ENCODE measurements at places on chromosomes 1 and 21. TPM values are rescaled to one million over a fixed set of nuclear protein-coding genes. Genes with fewer than 3 reads are reported as not detected.

The ITGB3BP gene
- 20.3 TPM for total RNA-seq

The NBPF3 gene
- 15.6 TPM for total RNA-seq

The CA6 gene
- total RNA-seq = not detected

The P3R3URF gene
- total RNA-seq = not detected

GRCh38 chr1:97898948-97899347, 21.9 kb downstream of the DPYD start:
- no peak for DNase-seq
- no peaks in the 10 kb centered on the region for H3K27me3 ChIP-seq
- H3K4me1 ChIP-seq = peaks cover 36% of the 10 kb centered on the region
- no peak overlapping the region for H3K4me3 ChIP-seq

GRCh38 chr1:48048064-48048463, 50.9 kb upstream of the TRABD2B start:
- no peak for DNase-seq
- H3K4me3 ChIP-seq = no peak overlapping the region
- peaks cover 26% of the 10 kb centered on the region for H3K27me3 ChIP-seq
- H3K4me1 ChIP-seq = peaks cover 5% of the 10 kb centered on the region
- H3K27ac ChIP-seq = no peak overlapping the region

DNA sequence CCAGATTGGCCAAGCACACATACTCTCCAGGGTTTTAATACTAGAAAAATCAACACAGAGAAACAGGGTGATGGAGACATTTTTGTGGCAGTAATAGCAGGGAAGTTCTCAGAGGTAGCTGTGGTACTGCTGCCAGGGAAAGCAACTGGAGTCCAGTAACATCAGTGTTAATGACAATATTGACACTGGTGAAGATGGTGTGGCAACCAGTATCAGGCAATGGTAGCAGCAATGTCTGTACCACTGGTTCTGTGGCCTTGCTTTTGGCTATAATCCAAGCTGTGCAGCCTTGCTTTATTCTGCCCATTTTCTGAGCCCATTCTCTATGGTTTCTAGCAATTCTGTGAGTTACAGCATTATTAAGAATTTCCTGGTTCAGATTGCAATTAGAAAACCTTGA, 1.6 kb upstream of the SNX7 start:
- no peak for DNase-seq
- peaks cover 5% of the 10 kb centered on the region for H3K27me3 ChIP-seq
- no peaks in the 10 kb centered on the region for H3K36me3 ChIP-seq
- H3K4me1 ChIP-seq = peaks cover 5% of the 10 kb centered on the region
- H3K4me3 ChIP-seq = no peak overlapping the region
- no peak overlapping the region for H3K27ac ChIP-seq

DNA sequence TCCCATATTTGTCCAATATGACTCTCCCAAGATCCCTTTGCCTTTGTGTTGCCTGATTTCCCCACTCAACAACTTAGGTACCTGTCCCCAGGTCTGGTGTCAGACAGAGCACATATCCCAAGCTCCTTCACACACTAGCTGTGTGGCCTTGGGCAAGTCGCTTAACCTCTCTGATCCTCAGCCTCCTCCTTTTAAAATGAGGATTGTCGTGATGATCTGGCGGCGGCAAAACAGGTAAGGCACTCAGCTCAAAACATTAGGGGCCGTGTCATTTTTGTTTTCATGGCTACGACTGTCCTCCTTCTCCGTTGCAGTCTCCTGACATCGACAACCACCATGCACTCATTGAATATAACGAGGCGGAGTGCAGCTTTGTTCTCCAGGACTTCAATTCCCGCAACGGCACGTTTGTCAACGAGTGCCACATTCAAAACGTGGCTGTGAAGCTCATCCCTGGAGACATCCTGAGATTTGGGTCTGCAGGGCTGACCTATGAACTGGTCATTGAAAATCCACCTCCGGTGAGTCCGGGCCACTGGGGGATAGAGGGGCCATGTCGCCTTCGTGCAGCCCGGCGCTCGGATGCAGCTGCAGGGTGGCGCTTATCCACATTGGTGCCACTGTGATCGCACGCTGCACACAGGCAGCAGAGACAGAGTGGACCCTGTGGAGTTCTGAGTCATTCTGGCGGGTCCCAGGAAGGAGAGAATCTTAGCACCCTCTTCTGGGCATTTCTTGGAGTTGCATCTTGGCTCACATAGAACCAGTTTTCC, 25.2 kb downstream of the FHAD1 start:
- H3K36me3 ChIP-seq = peaks cover 3% of the 10 kb centered on the region
- H3K4me1 ChIP-seq = peaks cover 6% of the 10 kb centered on the region
- H3K27me3 ChIP-seq = peaks cover 53% of the 10 kb centered on the region
- H3K4me3 ChIP-seq = no peak overlapping the region
